ENCODE measurements at places on chromosomes 3 and 15. TPM values are rescaled to one million over a fixed set of nuclear protein-coding genes. Genes with fewer than 3 reads are reported as not detected.

The PYGO1 gene
- total RNA-seq = 2.2 TPM

The GRIP2 gene
- 0.35 TPM for total RNA-seq

DNA sequence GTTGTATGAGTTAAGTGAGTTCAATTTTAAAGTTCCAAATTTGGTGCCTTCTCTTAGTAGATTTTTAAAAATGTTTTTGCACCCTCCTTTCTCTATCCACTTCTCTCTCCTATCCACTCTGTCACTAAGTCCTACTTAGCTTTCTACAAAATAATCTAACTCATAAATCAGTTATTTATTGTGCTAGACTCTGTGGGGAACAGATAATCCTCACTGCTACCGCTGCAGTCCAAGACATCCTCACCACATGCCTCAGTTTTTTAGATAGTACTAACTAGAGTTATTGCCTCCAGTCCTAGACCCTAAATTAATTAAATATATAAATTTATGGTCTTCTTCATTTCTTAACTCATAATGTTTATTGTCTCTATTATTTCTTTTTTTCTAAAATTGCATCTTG is 576.3 kb downstream of the GRM7 start:
- no peak for DNase-seq
- no peak overlapping the region for H3K27ac ChIP-seq
- no peak overlapping the region for H3K4me3 ChIP-seq
- H3K27me3 ChIP-seq = no peaks in the 10 kb centered on the region
- no peaks in the 10 kb centered on the region for H3K36me3 ChIP-seq

- no peak overlapping the region for H3K4me3 ChIP-seq
- H3K36me3 ChIP-seq = no peaks in the 10 kb centered on the region
- no peak for DNase-seq
Measured at GRCh38 chr3:27673701-27674100, 48.4 kb downstream of the EOMES start.

GRCh38 chr3:141076797-141077571 is 25.8 kb downstream of the SPSB4 start:
- peak overlapping the region; percentile 17 for H3K4me3 ChIP-seq
- H3K4me1 ChIP-seq = peaks cover 14% of the 10 kb centered on the region
- H3K27ac ChIP-seq = peak overlapping the region; percentile 57
- H3K36me3 ChIP-seq = no peaks in the 10 kb centered on the region
- DNase-seq = no peak

DNA sequence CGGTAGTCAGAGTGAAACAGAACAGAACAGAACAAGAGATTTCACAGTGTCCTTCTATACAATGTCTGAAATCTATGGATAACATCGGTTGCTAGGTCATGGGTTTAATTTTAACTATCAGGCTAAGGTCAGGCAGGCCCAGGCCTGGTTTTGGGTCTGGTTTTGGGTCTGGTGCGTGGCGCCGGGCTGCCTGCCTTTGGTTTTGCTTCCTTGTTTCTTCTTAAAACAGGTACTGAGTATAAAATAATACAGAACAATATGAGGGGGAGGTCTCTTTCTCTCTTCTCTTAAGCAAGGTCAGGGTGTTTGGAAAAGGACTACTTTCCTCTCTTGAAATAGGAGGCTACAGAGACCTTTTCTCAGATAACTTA is 1.4 kb downstream of the AEN start:
- H3K4me1 ChIP-seq = peaks cover 30% of the 10 kb centered on the region
- H3K4me3 ChIP-seq = no peak overlapping the region
- DNase-seq = no peak
- no peak overlapping the region for H3K27ac ChIP-seq
- peaks cover 17% of the 10 kb centered on the region for H3K36me3 ChIP-seq

DNA sequence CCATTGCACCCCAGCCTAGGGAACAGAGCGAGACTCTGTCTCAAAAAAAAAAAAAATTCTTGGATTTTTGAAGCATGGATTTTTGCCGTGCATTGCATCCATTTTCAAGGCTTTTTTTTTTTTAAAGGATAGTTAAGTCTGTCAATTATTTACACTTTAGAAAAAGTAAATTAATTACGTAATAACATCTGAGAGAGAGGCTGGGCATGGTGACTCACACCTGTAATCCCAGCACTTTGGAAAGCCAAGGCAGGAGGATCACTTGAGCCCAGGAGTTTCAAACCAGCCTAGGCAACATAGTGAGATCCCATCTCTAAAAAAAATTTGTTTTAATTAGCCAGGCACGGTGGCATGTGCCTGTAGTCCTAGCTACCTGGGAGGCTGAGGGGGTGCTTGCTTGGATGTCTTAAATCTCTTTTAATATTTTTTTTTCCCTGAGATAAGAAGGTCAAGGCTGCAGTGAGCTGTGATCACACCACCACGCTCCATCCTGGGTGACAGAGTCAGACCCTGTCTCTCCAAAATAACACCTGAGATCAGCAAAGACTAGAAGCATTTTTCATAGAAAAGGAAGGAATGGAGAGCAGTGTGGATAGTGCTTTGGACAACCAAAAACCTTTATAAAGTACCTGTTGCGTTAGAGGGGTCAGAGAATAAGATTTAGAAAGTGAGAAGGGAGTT is 6.8 kb upstream of the SENP7 start:
- no peak overlapping the region for H3K27ac ChIP-seq
- no peaks in the 10 kb centered on the region for H3K4me1 ChIP-seq
- no peaks in the 10 kb centered on the region for H3K36me3 ChIP-seq
- H3K4me3 ChIP-seq = no peak overlapping the region
- peak; percentile 46 for DNase-seq

- no peak overlapping the region for H3K27ac ChIP-seq
- no peaks in the 10 kb centered on the region for H3K4me1 ChIP-seq
- no peak overlapping the region for H3K4me3 ChIP-seq
- no peaks in the 10 kb centered on the region for H3K27me3 ChIP-seq
Measured at GRCh38 chr3:10150987-10151386, 9.4 kb downstream of the VHL start.

DNA sequence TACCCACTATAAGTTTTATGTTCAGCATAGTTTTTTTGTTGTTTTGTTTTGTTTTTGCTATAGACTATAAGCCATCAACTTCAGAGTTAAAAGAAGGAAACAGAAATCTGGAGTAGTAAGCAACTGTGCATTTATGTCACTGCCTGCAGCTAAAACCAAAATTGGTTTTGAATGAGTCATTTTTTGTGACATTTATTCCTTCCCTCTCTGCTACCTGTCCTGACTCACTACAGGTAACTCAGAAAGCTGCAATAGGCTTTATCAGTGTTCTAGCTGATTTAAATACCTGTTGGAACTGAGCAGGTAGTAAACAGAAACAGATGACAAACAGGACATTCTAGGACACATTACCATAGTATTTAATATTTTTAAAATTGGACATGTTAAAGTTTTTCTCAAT is 393.3 kb upstream of the WNT5A start:
- H3K27ac ChIP-seq = no peak overlapping the region
- DNase-seq = no peak
- H3K36me3 ChIP-seq = no peaks in the 10 kb centered on the region
- no peak overlapping the region for H3K4me3 ChIP-seq

Data from pancreas (tissue), 10 donors.